Cerebellar nuclear complex (tissue), 1 donor: ENCODE measurements at places on chromosomes 3 and 15.

DNA sequence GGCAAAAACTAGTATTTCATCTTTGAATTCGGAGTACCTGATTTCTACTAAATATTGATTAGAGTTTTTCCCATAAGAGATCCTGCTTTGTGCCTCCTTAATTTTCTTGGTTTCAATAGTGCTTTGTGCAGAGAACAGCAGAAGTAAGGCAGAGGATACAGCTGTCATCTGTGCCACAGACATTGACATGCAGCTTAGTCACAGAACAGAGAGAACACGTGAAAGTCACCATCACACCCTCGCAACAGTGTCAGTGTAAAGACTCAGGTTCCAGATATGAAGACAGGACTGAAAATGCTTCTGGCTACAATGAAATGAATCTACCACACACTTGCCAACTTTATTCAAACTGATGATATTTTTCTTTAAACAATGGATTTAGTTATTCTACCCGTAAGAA is 942.8 kb upstream of the CFAP20DC start:
- no peak for DNase-seq

- DNase-seq: no peak
Measured at GRCh38 chr3:189664311-189664710, 33.1 kb downstream of the TP63 start.

DNA sequence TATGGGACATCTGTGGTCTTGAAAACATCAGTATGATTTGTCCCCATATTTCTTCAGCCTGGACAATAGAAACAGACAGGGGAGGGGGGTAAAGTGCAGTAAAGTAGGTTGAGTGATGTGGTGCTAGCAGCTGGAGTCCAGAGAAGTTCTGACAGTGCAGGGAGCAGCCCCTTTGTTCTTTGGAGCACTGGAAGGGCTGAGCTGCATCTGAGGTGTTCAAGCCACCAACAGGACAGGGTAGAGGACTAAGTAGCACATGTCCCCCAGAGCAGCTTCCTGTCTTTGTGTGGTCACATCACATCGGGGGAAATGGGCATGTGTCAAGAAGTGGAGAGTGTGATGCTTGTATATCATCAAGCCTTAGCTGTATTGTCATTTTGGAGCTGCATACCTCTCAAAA is 12.1 kb downstream of the MRPS22 start:
- no peak for DNase-seq

- DNase-seq: no peak
Measured at GRCh38 chr3:172918165-172918564, 167.6 kb downstream of the ECT2 start.

- DNase-seq: no peak
Measured at GRCh38 chr15:52158084-52158765, 33.0 kb downstream of the GNB5 start.

- no peak for DNase-seq
Measured at GRCh38 chr15:81264072-81264857, 59.7 kb downstream of the STARD5 start.

DNA sequence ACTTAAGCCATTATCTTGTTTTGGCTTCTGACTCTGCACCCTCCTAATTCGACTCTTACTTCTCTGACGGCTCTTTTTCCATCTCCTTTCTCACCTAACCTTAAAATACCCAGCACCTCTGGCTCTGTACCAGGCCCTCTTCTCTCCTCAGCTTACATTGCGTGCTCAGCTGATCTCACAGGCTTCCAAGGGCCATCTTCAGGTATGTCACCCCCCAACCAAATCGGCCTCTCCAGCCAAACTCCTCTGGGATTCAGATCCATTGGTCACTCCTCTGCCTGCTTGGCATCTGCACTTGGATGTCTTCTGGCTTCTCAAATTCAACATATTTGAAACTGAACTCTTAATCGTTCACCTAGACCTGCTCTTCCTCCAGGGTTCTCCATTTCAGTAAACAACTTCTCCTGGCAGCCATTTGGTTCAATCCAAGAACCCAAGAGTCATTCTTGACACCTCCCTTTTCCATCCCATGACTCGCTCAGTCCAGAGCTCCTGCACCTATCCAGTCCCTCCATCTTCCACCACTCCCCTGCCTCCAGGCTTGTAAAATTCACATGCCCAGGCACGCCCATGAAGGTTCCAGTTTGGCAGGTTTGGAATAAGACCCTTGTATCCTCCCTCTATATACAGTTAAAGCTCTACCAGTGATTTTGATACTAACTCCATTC is 35.2 kb upstream of the SLC41A3 start:
- DNase-seq: no peak

GRCh38 chr3:177250151-177250550 is 52.9 kb upstream of the TBL1XR1 start:
- no peak for DNase-seq

DNA sequence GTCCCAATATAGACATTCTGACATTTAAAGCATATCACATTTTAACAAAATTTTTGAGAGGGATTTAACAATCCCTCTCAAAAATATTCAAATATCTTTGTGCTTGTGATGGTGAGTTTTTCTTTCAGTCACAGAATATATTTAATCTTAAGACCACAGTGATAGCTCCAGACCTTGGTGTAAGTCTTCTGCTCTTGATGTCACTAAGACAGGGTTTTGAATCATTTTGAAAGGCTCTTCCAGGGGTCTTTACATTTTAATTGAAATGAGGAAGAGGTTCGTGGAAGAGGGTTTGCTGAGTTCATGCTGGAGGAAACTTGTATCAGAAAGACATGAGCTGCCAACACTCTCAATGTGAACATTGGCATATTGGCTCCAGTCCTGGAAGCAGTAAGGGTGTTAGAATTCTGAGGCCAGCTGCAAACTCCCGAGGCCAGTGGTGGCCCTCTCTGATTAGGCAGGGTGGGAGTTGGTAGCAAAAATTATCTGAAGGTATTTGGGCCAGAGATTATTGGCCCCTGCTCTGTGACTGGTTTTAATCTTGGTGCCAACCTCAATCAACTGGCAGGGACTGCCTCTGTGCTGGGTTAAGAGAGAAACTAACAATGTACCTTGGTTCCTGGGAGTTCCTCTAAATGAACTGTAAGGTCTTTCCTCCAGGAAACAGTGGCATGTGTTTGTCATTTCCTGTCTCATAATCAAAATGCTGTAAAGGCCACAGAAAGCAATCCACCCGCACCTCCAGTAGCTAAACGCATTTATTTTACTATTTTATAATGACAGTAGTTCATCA is 5.3 kb downstream of the POU1F1 start:
- no peak for DNase-seq

DNA sequence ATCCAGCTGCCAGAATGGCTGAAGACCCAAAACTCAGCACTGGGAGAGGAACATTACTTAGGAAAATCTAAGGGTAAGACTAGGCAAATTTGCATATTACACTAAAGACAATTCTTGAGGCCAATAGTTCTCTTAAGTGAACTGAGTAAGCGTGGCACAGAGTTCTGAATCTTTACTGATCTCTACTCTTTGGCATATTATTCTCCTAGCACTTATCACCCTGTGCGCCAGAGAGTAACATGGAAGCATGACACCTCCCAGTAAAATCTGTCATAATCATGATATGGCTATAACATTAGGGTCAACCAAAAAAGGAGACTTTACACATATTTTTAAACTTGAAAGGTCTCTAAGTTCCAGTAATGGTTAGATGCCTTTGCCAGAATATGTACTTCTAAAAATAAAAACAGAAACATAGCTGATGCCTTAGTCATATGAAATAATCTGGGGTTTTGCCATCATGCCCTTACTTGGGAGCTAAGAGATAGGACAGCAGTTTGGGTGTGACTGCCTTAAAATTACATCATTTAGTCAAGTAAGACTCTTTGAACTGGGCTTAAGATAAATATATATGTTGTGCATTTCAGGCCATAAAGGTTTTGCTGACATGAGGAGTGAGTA is 290.5 kb downstream of the PLCL2 start:
- no peak for DNase-seq

DNA sequence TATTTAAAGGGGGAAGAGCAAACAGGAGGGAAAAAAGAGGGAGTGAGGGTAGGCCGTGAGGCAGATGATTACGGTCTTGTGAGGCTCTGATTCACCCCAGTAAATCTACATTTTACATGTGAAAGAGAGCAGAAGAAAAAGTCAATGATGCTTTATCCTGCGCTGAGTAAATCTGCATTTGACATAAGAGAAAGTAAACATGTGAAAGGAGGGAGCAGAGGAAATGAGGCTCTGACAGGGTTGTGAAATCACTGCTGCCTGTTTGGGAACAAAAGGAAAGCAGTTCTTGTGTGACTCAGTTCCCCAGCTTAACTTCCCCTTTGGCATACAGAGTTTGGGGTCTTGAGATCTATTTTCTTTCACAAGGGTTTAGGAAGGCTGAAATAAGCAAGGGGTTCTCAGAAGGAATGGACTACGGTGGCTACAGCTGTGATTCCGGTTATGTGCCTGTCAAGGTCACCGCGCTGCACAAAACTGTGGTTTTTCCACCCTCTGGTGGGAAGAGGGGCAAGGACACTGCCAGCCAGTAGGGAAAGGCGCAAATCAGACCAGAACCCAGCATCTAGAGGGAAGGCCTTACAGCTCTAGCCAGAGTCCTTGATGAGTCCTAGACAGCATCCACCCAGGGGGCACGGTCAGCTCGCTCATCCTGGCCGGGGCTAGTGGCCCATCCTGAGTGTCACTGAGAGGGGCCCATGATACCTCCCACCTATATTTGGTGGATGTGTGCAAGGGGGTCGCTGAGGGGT is 18.9 kb upstream of the HCN4 start:
- DNase-seq: no peak

DNA sequence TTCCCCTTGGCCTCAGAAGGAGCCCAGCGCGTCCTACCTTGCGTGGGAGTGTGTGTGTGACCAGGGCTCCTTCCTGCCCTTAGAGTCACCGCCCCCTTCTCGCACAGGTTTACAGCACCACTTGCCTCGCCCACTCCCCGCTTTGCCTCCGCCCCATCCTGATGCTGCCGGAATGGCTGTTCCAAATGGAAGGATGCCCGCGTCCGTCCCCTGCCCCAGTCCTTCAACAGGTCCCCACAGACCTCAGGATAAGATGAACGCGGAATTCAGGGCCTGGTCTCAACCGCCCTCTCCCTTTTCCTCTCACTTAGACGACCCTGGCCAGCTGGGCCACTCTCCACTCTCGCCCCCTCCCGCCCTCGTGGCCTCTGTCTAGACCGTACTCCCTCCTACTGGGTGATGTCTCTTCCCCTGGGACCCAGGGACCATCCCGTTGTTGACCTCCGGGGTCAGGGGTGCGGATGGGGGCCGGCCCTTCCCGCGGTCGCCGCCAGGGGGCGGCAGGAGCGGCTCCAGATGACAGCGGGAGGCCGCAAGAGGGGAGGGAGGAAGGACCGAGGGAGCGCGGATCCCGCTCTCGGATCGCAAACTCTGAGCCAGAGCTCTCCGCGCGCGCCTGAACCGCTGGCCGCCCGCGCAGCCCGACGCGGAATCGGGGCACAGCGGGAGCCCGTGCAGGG is at the start of gene THSD4:
THSD4 (plus strand) TSS at position 585 of the 680 bp plus-strand sequence.
- DNase-seq: no peak

DNA sequence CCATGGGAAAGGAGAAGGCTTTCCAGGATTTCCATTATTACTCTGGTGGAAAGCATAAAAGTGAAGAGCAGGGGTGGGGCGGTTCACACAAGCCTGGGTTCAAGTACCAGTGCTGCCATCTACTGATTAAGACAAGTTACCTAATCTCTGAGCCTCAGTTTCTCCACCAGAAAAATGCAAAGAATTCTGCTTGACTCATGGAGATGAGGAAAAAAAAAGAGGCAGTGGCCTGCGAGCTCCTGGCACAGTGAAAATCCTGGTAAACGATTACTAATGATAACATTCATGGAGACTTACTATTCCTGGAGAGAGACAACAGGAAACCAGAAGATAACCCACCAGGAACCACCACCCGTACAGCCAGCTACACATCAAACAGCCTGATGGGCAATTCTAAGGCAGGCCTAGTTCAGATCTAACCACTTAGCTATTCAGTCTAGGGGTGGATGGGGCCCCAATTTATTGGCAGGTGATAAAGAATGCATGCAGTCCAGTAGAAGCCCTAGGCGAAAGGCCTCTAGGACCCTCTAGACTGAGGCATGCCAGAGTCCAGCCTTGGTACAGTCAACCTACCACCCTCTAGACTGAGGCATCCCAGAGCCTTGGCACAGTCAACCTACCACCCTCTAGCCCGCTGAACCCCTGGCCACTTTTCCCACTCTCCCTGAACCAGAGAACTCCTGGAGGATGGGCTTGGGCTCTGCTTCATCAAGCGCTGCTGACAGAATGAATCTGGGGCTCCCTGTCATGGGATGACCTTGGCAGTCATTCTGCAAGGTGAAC is 2.5 kb downstream of the AMOTL2 start:
- no peak for DNase-seq

GRCh38 chr3:42898896-42899675 is 6.9 kb upstream of the ZNF662 start:
- DNase-seq: no peak

- DNase-seq: no peak
Measured at GRCh38 chr15:62241135-62241770, 76.2 kb upstream of the C2CD4B start.

GRCh38 chr3:30688776-30689641 is 82.6 kb downstream of the TGFBR2 start:
- no peak for DNase-seq

- DNase-seq: no peak
Measured at GRCh38 chr3:57556459-57557084, 498 bp downstream of the PDE12 start.

DNA sequence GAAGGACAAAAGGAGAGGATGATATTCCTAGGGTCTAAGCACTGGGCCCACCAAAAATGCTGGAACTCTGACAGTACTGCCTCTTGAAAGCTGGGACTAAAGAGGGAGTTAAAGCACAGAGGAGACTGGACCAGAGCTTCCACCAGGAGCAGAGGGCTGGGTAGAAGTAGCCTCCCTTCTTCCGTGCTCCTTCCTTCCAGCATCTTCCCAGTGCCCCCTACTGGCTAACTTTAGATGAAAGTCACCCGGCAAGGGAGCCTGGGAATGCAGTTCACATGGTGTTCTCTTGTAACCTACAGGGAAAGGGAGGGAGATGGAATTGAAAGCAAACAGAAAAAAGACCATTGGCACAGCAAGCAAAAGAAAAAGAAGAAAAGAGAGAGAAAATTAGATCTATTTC is 106.1 kb upstream of the COL8A1 start:
- no peak for DNase-seq

- no peak for DNase-seq
Measured at GRCh38 chr3:161251716-161252115, 30.6 kb downstream of the NMD3 start.

DNA sequence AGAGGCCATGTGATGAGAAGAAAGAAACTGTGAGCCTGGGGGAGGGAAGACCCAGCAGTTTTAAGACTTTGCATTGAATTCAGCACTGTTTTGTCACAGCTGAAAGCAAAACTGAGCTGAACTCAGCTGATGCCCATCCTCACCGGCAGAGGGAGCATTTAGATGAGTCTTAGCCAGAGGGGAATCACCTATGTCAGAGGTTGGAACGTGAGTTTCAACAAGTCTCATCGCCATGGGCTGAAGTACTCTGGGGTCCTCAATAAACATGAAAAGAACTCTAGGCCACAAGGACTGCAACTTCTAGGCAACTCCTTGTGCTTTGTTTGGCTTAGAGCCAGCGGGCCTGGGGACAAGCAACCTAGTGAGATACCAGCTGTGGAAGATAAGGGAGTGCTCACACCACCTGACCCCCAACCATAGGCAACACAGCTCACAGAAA is 324.5 kb downstream of the TBL1XR1 start:
- no peak for DNase-seq

- DNase-seq: no peak
Measured at GRCh38 chr3:53703630-53704362, 142.4 kb downstream of the CHDH start.

- DNase-seq: no peak
Measured at GRCh38 chr3:77319711-77320110, 279.8 kb downstream of the ROBO2 start.

- no peak for DNase-seq
Measured at GRCh38 chr3:120212505-120212904, 72.5 kb downstream of the GPR156 start.
